ENCODE measurements at places on chromosomes 16 and 17. TPM values are rescaled to one million over a fixed set of nuclear protein-coding genes. Genes with fewer than 3 reads are reported as not detected.

DNA sequence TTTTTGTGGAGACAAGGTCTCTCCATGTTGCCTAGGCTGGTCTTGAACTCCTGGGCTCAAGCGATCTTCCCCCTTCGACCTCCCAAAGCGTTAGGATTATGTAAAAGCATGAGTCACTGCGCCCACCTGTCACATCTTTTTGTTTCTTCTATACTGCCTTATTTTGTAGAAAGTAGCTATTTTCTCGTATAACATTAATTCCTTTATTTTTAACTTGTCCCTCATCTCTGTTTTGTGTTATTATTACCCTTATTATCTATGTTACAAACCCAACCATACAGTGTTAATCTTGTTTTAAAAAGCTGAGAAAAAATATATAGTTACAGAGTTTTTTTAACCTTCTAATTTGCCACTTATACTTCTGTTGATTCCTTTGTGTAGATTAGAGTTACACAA lies 1.4 kb upstream of the TXNDC11 start:
- DNase-seq = no peak

- no peak for DNase-seq
Measured at GRCh38 chr16:27304881-27305745, 8.7 kb upstream of the IL4R start.

DNA sequence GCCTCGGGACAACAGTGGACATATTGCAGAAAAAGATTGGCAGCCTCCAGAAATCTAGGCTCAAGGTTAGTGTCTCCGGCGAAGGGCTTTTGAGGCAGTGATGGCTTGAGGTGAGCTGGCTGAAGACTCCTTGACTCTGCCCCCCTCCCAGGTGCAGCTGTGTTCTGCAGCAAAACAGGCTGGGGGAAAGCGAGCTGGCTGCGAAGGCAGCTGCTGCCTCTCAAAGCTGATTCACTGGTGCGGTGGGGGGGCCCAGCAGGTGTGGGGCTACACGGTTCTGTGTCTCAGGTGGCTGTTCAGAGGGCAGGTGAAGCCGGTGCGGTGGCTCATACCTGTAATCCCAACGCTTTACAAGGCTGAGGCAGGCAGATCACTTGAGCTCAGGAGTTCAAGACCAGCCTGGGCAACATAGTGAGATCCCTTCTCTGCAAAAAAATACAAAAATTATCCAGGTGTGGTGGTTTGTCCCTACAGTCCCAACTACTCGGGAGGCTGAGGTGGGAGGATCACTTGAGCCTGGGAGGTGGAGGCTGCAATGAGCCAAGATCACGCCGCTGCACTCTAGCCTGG lies 22.9 kb downstream of the C16orf96 start:
- DNase-seq = no peak

The UNC45B gene
- polyA plus RNA-seq = 0.08 TPM

GRCh38 chr17:74687886-74688285 lies 24.8 kb downstream of the CD300LF start:
- DNase-seq = no peak

- DNase-seq = no peak
Measured at GRCh38 chr17:62693616-62694409, 66.3 kb downstream of the MRC2 start.

DNA sequence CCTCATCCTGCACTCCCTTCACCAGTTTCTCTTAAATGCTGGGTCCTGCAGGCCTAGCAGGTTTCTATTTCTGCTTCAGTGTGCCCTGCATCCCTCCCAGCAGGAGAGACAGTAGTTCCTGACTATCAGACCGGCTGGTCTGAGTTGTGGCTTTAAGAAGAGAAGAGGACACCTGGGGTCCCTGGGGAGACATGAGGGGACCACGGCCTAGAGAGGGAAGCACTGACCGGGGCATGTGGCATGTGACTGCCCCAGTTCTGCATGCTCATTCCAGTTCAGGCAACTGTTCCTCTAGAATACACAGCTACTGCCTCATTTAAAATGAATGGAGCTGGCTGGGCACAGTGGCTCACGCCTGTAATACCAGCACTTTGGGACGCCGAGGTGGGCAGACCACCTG lies 61.3 kb downstream of the GPRC5B start:
- no peak for DNase-seq

The KRTAP1-1 gene
- polyA plus RNA-seq = not detected

DNA sequence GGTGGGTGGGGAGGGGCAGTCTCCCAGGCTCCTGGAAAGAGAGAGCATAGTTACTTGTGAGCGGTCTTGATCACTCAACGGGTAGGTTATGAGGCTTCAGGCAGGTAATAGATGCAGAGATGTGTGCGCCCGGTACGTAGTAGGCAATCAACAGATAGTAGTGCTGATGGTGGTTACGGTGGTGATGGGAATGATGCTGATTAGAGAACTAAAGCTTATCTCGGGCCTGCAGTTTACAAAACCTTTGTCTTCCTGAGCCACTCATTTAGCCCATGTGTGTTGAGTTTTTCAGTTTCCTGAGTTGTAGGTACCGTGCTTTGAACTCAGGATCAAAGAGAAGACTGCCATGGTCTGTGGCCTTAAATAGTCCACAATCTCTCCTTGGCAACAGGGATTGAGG lies 401.0 kb downstream of the SNX29 start:
- DNase-seq = no peak

- no peak for DNase-seq
Measured at GRCh38 chr17:66300956-66301355, 1.5 kb upstream of the PRKCA start.

- DNase-seq = no peak
Measured at GRCh38 chr17:48055531-48056245, 7.5 kb downstream of the NFE2L1 start.

DNA sequence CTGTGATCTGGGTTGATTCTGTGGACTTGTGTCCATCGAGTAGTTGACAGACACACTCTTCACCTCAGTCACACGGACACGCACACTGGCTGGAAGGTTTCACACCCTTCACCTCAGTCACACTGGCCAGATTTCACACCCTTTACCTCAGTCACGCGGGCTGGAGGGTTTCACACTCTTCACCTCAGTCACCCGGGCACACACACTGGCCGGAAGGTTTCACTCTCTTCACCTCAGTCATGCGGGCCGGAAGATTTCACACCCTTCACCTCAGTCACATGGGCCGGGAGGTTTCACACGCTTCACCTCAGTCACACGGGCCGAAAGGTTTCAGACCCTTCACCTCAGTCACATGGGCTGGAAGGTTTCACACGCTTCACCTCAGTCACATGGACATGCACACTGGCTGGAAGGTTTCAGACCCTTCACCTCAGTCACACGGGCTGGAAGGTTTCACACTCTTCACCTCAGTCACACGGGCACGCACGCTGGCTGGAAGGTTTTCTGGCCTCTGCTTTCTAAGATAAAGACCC lies 96.2 kb downstream of the PGS1 start:
- DNase-seq = no peak

DNA sequence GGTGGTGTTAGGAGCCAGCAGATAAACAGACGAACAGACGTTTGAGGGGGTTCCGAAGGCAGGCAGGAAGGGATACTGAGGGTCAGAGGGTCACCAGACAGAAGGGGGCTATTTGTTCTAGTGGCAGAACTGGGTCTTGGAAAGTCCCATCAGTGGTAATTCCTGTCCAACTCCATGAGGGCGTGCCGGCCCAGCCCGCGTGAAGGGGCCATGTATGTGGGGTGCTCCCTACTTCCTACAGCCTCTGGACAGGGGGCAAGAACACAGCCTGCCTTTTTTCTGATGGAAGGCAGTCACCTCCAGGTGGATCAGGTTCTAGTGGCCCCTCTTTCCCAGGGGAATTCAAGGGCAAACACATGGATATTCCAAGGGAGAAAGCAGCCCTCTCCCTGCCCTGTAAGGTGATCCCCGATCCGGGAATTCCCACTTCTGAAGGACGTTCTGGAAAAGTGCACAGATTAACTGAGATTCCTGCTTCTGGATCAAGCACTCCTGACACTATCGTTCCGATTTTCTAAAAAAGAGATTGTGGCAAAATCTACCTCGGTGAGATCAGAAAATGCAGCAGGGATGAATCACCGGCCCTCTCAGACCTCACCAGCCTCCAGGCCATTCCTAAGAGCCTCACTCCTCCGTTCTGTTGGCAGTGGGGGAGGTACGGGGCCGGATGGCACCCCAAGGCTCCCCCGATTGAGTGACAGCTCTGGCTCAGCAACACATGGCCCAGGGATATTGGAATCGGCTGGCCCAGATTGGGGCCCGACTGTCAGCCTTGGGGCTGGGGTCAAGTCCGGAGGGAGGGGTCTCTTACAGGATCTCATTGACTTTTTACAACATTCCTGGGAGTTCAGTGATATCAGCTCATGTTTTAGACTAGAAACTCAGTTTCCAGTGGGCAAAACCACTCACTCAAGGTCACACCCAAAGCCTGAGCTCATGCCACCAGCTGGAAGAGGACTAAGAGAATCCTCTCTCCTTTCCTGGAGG lies 12.4 kb downstream of the STX1B start:
- no peak for DNase-seq

The NOB1 gene
- polyA plus RNA-seq = 66.0 TPM

The ABHD15 gene
- 6.6 TPM for polyA plus RNA-seq

The ZNF287 gene
- polyA plus RNA-seq = 10.7 TPM

- no peak for DNase-seq
Measured at GRCh38 chr17:21029036-21029435, 13.8 kb downstream of the USP22 start.

The KRTAP16-1 gene
- not detected for polyA plus RNA-seq

The CACNG1 gene
- not detected for polyA plus RNA-seq

- no peak for DNase-seq
Measured at GRCh38 chr17:70796757-70797156, 627.4 kb downstream of the KCNJ2 start.

GRCh38 chr17:32256012-32256700 lies 9.5 kb upstream of the RHBDL3 start:
- DNase-seq = no peak

DNA sequence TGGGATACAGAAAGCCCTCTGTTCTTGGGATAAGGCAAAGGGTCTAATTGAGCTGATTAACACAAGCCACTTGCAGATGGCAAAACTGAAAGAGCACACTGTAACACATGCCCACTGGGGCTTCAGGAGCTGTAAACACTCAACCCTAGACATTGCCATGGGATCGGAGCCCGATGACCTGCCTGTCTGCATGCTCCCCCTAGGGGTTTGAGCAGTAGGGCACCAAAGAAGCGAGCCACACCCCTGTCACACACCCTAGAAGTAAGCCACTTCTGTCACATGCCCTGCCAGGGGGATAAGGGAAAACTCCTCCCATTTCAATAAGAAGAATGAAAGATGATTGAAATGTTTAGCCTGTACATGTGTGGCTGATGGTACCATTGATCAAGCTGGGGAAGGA lies 81.3 kb upstream of the IRX6 start:
- DNase-seq = no peak

- no peak for DNase-seq
Measured at GRCh38 chr17:44924107-44924544, 8.8 kb upstream of the GFAP start.
